ENCODE measurements at places on chromosomes 1 and 21.

GRCh38 chr1:29398431-29398830 lies 162.1 kb downstream of the PTPRU start:
- no peak for DNase-seq

GRCh38 chr1:33429856-33430691 lies 821 bp downstream of the PHC2 start:
- no peak for DNase-seq

- no peak for DNase-seq
Measured at GRCh38 chr1:61119085-61119484, 36.7 kb downstream of the NFIA start.

GRCh38 chr1:205480349-205480985 lies 24.0 kb upstream of the CDK18 start:
- DNase-seq, result no peak

GRCh38 chr1:78090472-78091133 lies 44.8 kb downstream of the GIPC2 start:
- no peak for DNase-seq

DNA sequence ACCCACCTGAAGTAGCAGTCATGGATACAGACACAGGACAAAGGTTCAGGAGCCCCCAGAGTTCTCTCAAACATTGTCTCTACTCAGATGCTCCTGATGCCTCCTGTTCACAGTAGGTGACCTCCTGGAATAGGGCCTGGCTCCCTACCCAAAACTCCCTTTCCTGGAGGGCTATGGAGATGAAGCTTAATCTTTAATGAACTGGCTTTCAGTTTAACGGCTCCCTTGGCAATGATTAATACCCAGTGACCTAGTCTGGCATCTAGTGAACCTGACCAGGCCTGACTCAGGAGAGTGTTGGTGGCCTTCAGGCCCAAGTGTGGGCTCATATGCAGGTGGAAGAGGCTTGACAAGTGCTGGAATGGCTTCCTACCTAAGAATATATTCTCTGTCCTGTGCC lies 65.2 kb upstream of the TRABD2B start:
- no peak for DNase-seq

DNA sequence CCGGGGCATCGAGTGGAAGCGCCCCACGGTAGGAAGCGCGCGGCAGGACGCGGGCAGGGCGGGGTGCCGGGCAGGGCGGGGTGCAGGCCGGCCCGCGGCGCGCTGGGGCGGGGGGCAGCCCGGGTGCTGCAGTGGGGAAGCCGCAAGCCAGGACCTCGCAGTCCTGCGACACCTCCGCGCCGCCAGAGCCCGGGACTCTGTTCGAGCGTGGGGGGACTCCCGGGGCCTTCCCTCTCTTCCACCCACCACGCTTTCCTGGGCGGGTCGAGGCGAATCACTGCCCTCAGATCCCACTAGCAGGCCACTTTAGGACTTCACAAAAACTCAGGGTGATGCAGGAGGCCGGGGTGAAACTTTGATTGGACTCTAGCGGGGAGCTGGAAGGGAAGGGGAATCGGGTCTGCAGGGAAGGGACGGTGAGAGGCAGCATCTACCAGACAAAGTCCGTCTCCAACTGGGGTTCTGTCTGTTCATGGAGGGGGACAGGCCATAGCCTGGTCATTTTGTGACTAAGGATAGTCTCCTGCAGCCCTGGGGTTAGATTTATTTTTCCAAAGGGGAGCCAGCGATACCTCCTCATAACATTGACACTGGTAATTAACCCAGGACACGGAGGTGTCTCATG lies 623 bp downstream of the CAPN2 start:
- DNase-seq, result peak; percentile 53

GRCh38 chr1:22196641-22197040 lies 53.7 kb upstream of the WNT4 start:
- no peak for DNase-seq

- DNase-seq, result no peak
Measured at GRCh38 chr1:58774027-58774426, 9.8 kb downstream of the JUN start.

GRCh38 chr1:168582688-168583336 lies 6.4 kb downstream of the XCL1 start:
- DNase-seq, result no peak

GRCh38 chr1:234780531-234781162 lies 170.7 kb upstream of the IRF2BP2 start:
- DNase-seq, result peak; percentile 13

- no peak for DNase-seq
Measured at GRCh38 chr1:189103956-189104355, 1373.7 kb downstream of the BRINP3 start.

GRCh38 chr21:39184050-39184980 lies 1.1 kb upstream of the PSMG1 start:
- DNase-seq, result peak; percentile 10

DNA sequence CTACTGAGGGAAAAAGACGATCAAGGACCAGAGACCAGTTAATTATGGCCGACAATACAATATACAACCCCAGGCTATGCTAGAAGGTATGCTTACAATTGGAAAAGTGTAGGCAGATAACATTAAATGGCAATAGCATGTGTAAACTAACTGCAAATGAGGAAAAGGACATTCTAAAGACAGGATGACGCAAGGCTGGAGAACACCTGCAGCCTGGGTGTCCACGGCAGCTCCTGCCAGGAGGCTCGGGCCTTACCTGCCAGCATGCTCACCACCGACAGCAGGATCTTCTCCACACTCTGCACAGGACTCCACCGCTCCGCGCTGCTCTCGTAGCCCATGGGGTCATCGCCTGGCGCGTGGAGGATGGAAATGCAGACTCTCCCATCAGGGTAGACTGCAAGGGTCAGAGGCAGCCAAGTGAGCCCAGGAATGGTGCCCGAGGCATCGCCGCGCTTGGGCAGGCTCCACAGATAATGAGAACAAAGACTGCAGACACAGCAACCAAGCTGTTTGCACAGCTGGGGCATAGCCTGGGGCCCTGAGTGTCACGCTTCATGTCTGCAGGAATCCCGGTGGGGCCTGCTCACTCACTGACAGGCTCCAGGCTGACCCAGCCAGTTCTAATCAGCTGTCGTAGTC lies 28.2 kb downstream of the UBE2G2 start:
- DNase-seq, result peak; percentile 60

GRCh38 chr1:175129182-175129581 lies 61.5 kb downstream of the TNN start:
- peak; percentile 24 for DNase-seq

DNA sequence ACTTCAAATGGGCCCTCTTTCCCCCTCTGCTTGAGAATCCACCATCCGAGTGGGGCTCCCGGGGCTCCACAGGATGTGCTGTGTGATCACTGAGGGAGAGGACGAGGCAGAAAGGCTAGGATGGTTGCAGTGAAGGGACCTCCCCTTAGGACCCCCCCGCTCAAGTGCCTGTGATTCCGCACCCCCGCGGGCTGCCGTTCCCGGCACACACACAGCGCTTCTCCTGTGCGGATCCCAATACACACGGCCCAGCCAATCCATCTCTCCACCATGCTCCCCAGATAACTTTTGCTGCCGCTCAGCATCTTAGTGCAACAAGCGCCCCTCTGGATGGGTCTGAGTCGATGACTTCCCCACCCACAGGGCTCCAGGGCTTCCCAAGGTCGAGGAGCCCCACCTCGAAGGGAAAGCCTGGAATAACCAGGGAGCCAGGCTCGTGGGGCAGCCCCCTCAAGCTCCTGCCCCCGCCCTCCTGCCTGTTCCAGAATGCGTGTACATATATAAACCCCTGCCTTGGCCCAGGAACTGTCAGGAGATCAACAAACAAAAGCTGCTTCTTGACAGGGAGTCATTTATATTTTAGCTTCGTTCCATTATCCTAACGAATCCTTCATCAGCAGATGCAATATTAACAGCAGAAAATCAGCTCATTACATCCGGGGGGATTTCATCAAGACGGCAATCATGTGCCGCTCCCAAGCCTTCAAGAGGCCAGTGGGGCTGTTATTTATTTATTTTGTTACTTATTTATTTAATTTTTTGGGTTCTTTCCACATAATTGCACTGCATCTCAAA lies 83.7 kb downstream of the CASZ1 start:
- DNase-seq, result no peak

- DNase-seq, result no peak
Measured at GRCh38 chr1:228866468-228866867, 131.2 kb downstream of the RHOU start.

GRCh38 chr1:64323054-64323453 lies 119.6 kb downstream of the UBE2U start:
- peak; percentile 33 for DNase-seq

- no peak for DNase-seq
Measured at GRCh38 chr1:50940291-50940690, 19.8 kb downstream of the FAF1 start.

GRCh38 chr1:33384040-33384812 lies 46.7 kb downstream of the PHC2 start:
- peak; percentile 73 for DNase-seq

GRCh38 chr1:117231748-117232373 lies 21.1 kb upstream of the VTCN1 start:
- no peak for DNase-seq

- DNase-seq, result no peak
Measured at GRCh38 chr1:24609949-24610517, 33.1 kb upstream of the SRRM1 start.

GRCh38 chr1:239987103-239987745 lies 104.5 kb upstream of the FMN2 start:
- DNase-seq, result peak; percentile 6

GRCh38 chr1:186534401-186534800 lies 73.5 kb upstream of the PDC start:
- no peak for DNase-seq

GRCh38 chr1:198563583-198563982 lies 23.1 kb upstream of the ATP6V1G3 start:
- no peak for DNase-seq

GRCh38 chr1:53557830-53558738 lies 98.9 kb downstream of the DMRTB1 start:
- DNase-seq, result no peak

DNA sequence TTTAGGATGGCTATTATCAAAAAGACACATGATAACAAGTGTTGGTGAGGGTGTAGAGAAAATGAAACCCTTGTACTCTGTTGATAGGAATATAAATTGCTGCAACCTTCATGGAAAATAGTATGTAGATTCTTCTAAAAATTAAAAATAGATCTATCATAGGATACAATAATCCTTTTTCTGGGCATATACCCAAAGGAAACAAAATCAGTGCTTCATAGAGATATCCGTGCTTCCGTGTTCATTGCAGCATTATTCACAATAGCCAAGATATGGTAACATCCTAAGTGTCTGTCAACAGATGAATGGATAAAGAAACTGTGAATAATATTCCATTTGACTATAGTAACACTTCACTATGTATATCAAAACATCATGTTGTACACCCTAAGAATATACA lies 106.7 kb downstream of the MIS18A start:
- no peak for DNase-seq

DNA sequence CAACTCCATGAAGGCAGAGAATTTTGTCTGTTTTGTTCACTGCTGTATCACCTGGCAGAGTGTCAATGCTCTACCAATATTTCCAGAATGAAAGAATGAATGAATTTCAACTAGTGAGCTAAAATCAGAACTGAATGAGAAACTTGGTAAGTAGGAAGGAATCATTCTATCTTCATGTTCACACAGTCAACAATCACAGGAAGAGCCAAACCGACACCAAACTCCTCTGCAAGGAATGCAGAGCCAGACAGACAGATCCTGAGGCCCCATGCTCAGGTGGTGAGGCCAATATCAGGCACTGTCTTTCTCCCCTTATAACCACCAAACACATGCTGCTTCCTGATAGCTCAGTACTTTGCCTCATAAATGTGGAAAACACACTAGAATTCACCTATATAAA lies 139.1 kb downstream of the SLC45A1 start:
- no peak for DNase-seq

GRCh38 chr1:17696417-17697301 lies 58.5 kb upstream of the ACTL8 start:
- peak; percentile 79 for DNase-seq

- DNase-seq, result no peak
Measured at GRCh38 chr1:9164919-9165318, 36.0 kb upstream of the GPR157 start.

DNA sequence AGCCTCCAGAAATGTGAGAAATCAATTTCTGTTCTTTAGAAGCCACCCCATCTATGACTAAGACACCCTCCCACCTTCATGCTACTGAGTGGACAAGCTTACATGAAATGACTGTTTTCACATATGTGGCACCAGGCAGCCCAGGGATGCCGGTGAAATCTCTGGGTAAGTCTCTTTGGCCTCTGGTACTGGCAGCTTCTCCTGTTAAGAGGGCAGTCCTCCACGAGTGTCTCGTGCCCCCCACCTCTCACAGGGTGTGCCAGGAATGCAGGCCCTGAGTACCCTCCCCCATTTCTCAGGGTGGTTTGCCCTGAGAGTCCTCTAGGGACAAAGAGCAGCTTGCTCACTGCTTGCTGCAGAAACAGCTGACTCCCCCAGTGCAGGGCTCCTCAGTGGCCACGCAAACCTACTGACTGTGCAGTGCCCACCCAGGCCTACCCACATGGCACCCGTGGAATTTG lies 3.2 kb upstream of the PRXL2B start:
- no peak for DNase-seq

- DNase-seq, result no peak
Measured at GRCh38 chr21:43854773-43855633, 10.0 kb upstream of the AGPAT3 start.

- DNase-seq, result no peak
Measured at GRCh38 chr1:17259233-17259873, 10.5 kb downstream of the PADI3 start.

GRCh38 chr21:38869196-38869595 lies 63.5 kb downstream of the ETS2 start:
- DNase-seq, result no peak
